Glutamatergic neuron (in vitro differentiated cells): ENCODE measurements at places on chromosomes 12 and 14.

DNA sequence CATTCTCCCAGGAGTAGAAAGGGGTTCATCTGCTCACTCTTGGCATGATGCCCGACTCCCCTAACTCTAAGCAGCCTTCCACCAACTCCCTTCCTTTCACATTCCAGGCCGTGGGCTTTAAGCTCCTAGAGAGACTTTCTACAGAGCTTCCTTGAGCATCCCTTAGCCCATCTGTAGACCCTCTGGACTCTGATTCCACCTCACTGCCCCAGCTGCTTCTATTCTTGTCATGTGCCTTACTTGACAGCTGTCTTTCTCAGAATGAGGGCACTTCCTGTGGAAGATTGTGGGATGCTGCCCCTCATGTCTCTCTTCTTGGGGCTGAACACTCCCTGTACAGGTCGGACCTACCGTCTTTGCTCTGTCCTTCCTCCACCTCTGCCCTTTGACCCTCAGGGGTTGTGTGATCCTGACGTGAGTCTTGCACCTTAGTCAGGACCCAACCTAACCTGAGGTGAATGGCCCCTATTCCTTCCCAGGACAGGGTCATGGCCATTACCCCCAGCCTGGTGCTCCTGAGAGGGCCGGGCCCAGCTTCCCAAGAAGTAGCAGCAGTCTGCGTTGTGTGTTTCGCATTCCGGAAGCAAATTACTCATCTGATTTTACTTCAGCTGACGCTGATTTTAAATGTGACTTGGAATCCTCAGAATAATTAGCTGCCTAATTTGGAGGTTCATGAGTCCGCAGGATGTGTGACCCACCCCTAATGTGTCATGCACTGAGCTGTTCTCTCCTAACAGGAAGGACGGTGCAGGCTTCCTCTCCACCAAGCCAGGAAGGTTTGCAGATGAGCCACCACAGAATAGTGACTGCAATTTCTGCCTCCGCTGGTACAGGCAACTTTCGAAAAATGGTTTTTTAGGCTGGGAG is 2.7 kb upstream of the GALNT6 start:
- DNase-seq: no peak

GRCh38 chr12:54622463-54623183 is 12.1 kb downstream of the LACRT start:
- DNase-seq: no peak

DNA sequence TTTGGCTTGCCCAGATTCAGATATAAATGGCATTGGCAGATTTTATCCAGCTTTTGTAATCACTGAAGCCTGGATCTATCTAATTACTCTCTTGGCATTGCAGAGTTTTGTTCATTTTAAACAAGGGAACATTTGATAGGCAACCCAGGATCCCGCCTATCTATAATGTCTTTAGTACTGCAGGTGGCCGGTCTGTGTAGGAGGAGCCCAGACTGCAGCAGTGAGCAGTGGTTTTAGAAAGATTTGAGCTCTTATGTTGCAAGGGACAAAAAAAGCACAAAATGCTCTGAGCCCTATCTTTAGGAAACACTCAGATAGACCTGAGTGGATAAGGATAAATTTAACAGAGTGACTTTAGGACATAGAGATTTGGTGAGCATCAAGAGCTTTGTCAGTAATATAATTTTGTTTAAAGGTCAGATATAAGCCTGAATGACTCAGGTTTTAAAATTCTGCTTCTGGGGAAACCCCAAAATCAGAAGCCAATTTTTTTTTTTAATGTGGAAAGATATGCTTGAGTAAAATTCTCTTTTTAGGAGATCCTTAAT is 165.5 kb downstream of the SLC5A8 start:
- DNase-seq: no peak

GRCh38 chr12:93115198-93115601 is 186.1 kb upstream of the EEA1 start:
- DNase-seq: no peak

- no peak for DNase-seq
Observed at GRCh38 chr12:54666008-54666407, 17.8 kb upstream of the DCD start.

DNA sequence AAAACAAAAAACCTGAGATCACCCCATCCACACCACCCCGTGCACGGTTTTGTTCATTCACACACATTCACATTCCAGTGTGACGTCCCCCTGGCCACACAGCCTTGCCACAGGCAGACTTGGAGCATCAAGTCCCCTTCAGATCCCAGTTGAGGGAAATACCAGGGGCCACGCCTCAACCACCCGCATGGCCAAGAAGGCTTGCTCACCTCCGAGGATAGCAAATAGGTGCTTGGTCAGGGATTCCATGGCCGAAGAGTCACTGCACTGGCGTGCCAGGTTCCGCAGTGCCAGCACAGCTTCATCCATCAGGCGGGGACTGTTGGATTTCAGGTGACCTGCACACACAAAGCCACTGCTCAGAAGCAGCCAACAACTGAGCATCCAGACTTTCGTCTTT is 19.0 kb downstream of the GCN1 start:
- DNase-seq: no peak

DNA sequence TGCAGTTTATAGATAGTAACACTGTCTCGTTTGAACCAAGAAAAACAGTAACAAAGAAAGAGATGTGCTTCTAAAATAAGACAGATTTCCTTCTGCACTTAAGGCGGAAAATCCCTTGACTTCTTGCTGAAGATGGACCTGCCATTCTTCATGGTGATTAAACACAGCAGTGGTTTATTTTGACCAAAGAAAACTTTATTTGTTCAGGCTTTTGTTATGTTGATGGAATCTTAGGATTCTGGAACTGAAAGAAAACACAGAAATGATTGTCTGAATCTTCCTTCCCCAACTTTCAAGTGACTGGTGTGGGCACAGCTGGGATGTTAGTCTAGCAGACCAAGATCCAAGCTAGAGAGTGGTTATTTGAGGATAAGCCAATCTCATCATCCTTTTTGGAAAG is 72.2 kb downstream of the DACT1 start:
- DNase-seq: no peak

DNA sequence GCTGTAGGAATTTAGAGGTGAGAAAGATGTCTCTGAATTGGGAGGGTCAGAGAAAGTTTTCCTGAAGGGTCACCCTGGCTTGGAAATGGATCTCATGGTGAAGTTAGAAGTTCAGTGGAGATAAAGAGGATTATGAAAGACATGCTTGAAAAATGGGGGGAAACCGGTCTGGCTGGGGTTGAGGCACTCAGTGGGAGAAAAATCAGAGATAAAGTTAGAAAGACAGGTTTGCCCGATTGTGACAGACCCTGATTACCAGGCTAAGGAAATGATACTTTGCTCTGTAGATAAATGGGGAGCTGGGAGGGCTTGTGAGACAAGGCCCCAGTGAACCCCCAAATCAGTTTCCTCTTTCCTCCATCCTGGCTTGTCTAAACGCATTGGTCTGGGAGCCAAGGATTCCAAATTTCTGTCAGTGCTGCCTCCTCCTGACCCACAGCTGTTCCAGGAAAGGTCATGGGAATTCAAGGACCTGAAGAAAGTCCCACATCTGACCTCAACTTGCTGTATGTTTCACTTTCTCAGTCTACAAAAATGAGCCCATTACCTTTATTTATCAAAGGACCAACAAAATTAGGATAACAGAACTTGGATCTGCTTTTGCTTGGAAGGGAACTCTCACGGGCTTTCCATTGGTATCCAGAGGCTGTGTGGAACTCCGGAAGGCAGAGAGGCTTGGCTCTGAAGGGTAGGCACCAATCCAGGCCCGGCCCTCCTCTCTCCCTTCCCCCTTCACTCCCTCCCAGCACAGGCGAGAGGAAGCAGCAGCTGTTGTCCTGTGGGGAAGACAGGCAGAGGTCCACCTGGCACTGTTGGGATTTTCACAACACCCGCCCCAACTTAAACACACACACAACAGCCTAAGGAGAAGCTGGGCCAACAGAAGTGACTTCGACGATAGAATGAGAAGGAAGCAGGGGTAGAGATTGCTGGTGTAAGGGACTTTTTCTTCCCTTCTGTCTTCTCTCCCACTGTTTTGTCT is 3.4 kb upstream of the RNASE7 start:
- peak; percentile 26 for DNase-seq

DNA sequence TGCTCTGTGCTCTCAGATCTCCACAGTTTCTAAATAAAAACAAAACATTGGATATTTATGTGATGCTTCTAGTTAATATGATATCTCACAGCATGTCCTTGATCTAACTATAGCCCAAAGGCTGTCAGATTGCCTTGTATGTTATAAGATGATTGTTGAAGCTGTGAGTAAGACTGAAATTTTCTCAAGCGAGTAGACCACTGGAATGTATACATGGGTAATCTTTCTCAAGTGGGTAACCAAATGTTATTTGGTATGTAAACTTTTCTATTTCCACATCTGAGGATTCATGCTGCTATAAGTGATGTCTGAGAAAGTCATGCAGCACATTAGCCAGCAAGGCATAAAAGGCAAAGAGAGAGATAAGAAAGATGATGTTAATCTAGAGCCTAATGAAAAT is 886.7 kb downstream of the NRXN3 start:
- DNase-seq: no peak

DNA sequence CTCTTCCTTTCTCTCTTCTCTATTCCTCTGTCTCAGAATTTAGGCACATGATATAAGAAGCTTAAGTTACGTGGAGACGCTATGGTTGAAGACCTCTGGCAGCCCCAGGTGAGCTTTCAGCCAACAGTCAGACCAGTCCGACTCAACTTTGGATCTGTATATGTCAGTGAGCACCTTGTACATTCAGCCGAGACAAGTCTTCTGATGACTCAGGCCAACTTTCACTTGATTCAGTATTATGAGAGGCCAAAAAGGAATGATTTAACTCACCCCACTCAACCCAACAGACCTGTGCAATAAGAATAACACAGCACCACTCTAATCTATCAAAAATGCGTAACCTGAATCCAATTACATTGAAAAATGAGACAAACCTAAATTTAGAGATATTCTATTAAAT is 47.5 kb upstream of the FOXG1 start:
- DNase-seq: no peak

GRCh38 chr12:17695495-17695894 is 394.5 kb downstream of the RERGL start:
- DNase-seq: peak; percentile 19

DNA sequence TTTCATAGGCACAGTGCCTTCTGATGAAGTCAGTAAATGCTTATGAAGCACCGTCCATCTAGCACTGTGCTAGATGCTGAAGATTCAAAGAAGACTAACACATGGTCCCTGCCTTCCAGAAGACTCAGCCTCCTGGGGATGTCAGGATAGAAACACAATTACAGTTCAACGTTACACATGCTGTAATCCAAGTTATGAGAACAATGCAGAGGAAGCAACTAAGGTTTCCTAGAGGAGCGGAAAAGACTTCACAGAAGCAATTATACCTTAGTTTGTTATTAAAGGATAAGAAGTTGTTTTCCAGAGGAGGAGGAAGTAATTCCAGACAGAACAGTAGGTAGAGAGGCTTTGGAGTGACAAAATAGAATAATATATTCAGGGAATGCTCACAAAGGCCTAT is 66.9 kb upstream of the FGD4 start:
- DNase-seq: no peak
